A549 treated with CpdA at 1 μM for 4 hours (cell line): ENCODE measurements at places on chromosomes 3 and 15. TPM values are rescaled to one million over a fixed set of nuclear protein-coding genes. Genes with fewer than 3 reads are reported as not detected.

The NR1I2 gene
- total RNA-seq = not detected in 5 replicates

The MUC20 gene
- 0.40 to 0.98 TPM (median 0.56 TPM) in 5 replicates for total RNA-seq

The TMCC1 gene
- 8.8 to 39.9 TPM (median 11.0 TPM) in 5 replicates for total RNA-seq

The FGF7 gene
- not detected in 5 replicates for total RNA-seq

The AP3B2 gene
- total RNA-seq = 0.31 to 0.90 TPM (median 0.42 TPM) in 5 replicates

The DZIP1L gene
- total RNA-seq = 4.6 to 9.4 TPM (median 5.9 TPM) in 5 replicates

The KIF23 gene
- 72.4 to 116 TPM (median 83.1 TPM) in 5 replicates for total RNA-seq

The ERC2 gene
- total RNA-seq = 0.09 TPM in 1 of 5 replicates, not detected in the others

The PLEKHO2 gene
- total RNA-seq = 6.1 to 7.3 TPM (median 6.6 TPM) in 5 replicates

The POLQ gene
- 6.4 to 7.5 TPM (median 6.6 TPM) in 5 replicates for total RNA-seq

The TNFAIP8L3 gene
- total RNA-seq = 3.9 to 6.0 TPM (median 4.7 TPM) in 5 replicates

The SLC12A1 gene
- not detected in 5 replicates for total RNA-seq
